ENCODE measurements at places on chromosomes 12 and 14.
A peak's percentile ranks its signal among the peaks of the same experiment; 100 is the strongest.

DNA sequence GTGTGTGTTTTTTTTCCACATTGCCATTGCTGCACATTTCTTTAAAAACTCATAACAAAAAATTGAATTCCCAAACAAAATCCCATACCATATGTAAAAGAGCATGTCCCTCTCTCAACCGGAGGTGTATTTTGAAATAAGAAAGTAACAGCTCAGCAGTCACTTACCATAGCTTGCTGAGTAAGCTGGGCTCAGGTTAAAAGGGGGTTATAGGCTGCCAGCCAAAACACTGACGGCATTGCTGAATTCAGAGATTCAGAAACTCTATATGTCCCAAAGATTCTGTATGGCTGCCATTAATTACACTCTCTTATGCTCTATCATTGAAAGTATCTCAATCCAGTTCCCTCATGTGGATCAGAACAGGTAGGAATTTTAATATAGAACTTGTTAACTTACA, 276.0 kb downstream of the FOXG1 start:
- no peak for ATAC-seq

GRCh38 chr12:20778969-20779368, 31.5 kb upstream of the SLCO1B3 start:
- no peak for ATAC-seq

GRCh38 chr14:80213602-80214001, 2.3 kb upstream of the DIO2 start:
- ATAC-seq = peak; percentile 61

- no peak for ATAC-seq
Measured at GRCh38 chr14:63297372-63298063, 21.2 kb downstream of the GPHB5 start.

GRCh38 chr12:58310368-58310767, 369.0 kb downstream of the ATP23 start:
- ATAC-seq = peak; percentile 44

GRCh38 chr12:104223712-104224111, 8.1 kb downstream of the TXNRD1 start:
- ATAC-seq = no peak

- no peak for ATAC-seq
Measured at GRCh38 chr14:51447411-51447810, 204.3 kb upstream of the FRMD6 start.

DNA sequence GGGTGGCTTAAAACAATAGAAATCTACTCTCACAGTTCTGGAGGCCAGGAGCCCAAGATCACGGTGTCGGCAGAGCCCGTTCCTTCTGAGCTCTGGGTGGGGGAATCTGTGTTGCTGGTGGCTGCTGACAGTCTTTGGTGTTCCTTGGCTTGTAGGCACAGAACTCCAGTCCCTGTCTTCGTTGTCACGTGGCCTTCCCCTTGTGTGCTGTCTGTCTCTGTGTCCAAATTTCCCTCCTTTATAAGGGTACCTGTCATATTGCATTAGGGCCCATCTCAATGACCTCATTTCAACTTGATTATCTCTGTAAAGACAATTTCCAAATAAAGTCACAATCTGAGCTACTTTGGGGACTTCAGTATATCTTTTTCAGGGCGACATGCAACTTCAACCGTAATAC, 81.6 kb downstream of the CCDC92 start:
- no peak for ATAC-seq

Data from SK-N-SH treated with all-trans-retinoic acid at 6 μM for 48 hours (cell line).